Naive thymus-derived CD8-positive, alpha-beta T cell (primary cell): ENCODE measurements at places on chromosomes 3 and 15.

DNA sequence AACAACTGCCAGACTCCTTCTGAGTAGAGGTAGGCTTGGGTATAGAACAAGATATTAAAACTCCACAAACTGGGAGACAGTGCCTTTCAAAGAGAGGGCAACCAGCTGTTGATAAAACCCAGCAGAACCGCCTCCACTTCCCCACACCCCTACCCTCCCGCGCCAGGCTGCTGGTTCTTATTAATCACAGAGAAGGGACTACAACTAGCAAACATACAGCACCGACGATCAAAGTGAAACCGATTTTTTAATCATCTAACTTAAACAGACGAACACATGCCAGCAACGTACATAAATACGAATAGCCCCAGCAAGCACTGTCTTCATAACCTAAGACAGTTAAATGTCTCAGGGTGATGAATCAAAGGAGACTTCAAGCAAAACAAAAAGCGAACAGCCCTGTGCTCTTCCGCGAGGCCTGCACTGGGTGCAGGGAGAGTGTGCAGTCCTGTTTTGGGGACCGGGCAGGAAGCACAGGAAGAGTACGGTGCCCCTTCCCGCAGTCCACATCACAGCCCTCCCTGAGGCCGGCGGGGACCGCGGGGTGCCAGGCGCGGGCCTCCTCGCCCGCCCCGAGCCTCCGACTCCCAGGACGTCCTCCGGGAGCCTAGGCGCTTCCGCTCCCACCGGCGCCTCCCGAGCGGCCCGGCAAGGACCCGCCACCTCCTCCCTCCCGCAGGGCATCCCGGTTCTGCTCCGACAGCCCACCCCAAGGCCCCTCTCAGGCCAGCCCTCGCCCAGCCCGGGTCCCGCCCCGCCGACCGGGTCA, 75.1 kb upstream of the VGLL4 start:
- DNase-seq = peak; percentile 39

DNA sequence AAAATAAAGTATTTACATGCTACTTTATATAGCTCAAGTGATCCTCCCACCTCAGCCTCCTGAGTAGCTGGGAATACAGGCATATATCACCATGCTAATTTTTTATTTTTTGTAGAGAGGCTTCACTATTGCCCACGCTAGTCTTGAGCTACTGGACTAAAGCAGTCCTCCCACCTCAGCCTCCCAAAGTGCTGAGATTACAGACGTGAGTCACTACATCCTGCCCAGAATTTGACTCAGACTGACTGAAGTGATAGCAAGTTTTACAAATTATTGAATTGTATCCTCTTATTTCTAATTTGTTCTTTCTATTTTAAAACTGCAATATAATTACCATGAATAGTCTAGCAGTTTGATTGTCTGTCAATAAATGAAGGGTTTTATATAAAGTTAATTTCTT, 210.3 kb upstream of the CGNL1 start:
- DNase-seq = no peak

DNA sequence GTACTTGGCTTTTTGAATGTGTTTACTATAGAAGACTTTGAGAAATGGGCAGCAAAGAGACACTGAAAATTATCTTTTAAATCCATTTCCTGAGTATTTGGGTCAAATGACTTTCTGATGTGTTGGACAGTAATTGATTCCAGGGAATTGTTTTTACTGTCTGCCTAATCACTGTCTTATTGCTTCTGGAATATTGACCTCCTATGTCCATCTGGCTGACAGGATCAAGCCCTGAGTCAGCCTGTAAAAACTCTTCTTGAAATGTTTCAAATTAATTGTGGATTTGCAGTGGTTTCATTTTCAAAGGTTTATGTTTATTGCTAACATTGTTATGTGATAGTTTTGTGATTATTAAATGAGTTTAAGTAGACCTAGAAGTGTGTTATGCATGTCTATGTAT, 50.6 kb upstream of the MLF1 start:
- no peak for DNase-seq

DNA sequence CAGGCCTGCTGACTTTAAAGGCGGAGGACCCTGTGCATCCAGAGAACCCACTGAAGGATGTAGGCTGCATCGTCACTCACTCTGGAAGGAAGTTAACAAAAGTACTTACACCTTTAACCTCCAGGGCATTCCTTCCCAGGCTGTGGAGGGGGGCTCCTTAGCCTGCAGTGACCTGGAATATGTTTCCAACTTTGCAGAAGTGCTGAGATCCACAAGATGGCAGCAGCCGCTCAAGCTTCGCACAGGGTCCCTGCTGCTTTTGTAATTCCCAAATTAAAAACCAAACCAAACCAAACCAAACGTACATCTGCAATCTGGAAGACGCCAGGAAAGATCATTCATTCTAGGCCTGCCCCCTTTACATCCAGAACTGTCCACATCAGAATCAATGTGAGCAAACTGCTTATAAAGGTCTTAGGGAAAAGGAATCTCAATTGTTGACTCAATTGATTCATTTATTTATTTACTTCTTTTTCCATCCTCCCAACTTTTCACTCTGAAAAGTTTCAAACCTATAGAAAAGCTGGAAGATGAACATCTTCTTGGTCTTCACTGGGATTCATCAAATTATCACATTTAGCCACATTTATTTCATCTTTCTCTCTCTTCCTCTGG, 70.5 kb upstream of the KLHL25 start:
- DNase-seq = no peak

DNA sequence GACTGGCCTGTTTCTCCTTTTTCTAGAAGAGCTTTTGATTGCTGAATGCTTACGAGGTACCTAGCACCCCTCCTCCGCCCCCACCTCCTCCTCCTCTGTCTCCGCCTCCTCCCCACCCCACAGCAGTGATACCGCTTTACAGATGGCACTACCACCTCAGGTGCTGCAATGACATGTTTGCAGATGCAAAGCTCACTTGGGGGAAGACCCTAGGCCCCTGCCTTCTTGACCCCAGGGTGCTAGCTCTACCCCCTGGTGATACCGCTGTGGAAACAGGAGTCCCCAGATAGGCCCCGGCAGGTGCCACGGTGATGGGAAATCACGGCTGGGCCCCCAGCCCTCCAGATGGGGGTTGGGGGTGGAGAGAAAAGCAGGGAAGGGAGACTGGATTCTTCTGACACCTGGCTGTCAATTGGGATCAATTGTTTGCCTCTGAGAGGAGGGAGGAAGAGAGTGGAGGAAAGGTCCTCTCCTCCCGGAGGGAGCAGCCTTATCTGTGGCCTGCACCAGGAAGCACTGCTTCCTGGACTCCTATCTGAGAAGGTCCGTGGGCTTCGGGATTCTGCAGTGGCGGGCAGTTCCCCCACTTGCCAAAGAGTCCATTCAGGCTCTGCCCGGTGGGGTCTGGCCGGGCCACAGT, 37.6 kb downstream of the DNASE1L3 start:
- no peak for DNase-seq

- DNase-seq = no peak
Observed at GRCh38 chr3:26799679-26800317, 177.2 kb downstream of the LRRC3B start.

- no peak for DNase-seq
Observed at GRCh38 chr3:29181872-29182271, 99.0 kb upstream of the RBMS3 start.

DNA sequence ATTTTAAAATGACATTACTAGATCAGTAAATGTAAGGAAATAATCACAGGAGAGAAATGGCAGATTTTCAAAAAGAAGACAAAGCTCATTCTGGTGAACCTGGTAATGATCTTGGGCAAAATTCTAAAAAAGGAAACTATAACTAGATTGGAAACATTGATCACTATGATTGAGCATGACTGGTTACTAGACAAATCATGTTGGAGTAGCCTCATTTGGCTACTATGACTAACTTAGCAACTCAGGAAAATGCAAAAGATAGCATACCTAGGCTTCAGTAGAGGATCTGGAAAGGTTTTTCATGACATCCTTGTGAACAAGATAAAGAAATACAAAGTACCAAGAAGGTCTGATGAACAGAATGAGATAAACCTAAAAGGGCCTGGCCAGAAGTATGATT, 7.6 kb upstream of the TMF1 start:
- DNase-seq = no peak

DNA sequence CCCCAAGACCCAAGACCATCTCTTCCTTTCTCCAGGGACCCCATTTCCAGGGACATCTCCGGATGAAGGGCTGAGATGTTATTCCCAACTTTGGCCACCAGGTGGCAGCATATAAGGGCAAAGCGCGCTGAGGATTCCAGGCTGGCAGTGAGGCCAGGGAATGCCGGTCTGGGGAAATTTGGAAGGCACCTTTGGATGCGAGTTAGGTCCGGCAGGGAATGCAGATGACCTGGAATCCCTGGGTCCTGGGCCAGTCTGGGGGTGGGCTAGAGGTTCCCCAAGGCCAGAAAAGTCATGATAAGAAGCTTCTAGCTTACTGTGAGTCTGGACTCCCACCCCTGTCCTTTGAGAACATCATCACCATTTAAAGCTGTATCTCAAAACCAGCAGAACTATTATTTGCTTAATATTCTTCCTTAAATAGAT, 1.6 kb upstream of the CHST13 start:
- peak; percentile 47 for DNase-seq

- peak; percentile 14 for DNase-seq
Observed at GRCh38 chr3:126449621-126450051, 26.1 kb downstream of the ZXDC start.

DNA sequence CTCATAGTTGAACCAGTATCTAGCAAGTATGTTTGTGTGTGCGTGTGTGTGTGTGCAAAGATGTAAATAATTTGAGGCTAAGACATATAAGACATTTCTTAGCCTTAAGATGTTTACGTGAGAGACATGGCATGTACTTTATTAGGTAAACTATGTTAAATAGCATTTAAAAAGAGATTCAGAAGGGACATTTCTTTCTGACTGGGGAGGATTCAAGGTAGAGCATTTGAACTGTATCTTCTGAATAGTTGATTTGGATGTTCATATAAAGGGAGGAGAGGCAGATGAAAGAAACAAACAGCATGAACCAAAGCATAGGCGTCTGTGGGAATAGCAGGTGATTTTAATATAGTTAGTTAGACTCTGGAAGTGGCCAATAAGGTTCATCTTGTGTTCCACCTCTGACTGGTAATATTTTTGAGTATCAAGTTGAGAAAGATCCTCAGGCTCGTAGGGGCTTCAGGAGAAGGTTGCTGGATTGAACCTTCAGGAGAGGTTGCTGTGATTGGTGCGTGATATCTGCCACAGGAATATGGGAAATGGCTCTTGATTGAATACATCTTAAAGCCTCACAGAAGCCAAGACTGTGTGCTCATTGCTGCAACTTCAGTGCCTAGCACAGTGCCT, 12.6 kb downstream of the NFKBIZ start:
- no peak for DNase-seq

- no peak for DNase-seq
Observed at GRCh38 chr3:188220988-188221818, 67.2 kb downstream of the LPP start.

GRCh38 chr3:86047161-86047560, 943.8 kb downstream of the VGLL3 start:
- DNase-seq = no peak

GRCh38 chr15:90582553-90582952, 52.8 kb downstream of the CRTC3 start:
- DNase-seq = no peak

- no peak for DNase-seq
Observed at GRCh38 chr3:145450018-145450682, 710.8 kb downstream of the PLOD2 start.

- DNase-seq = peak; percentile 11
Observed at GRCh38 chr3:150830094-150830681, 67.2 kb upstream of the SIAH2 start.

- DNase-seq = no peak
Observed at GRCh38 chr3:112084980-112085705, 1.0 kb upstream of the C3orf52 start.

DNA sequence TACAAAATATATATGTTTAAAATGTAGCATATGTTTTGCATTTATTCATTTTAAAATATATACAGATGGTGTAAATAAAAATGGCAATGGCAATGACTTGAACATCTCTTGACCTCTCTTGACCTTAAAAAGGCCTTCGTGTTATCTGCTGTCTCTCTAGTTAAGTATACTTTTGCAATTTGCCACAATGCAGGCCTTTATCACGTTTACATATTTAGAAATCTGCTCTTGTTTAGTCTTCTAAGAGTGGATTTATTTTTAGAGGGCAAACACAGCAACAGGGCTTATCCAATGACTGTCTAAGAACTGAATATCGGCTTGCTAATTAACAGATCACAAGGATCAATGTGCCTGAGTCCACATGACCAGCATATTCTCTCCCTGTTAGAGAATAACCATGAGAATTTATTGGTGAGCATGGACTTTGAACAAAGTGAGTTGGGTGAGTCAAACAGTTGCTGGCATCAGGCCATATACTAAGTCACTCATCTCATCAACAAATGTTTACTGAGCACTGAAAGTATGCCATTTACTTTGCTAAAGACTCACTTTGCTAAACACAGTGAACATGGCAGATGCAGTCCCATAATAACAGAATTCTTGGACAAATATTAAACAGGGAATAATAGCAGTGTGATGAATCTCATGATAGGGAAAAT, 48.2 kb downstream of the MDFIC2 start:
- no peak for DNase-seq

DNA sequence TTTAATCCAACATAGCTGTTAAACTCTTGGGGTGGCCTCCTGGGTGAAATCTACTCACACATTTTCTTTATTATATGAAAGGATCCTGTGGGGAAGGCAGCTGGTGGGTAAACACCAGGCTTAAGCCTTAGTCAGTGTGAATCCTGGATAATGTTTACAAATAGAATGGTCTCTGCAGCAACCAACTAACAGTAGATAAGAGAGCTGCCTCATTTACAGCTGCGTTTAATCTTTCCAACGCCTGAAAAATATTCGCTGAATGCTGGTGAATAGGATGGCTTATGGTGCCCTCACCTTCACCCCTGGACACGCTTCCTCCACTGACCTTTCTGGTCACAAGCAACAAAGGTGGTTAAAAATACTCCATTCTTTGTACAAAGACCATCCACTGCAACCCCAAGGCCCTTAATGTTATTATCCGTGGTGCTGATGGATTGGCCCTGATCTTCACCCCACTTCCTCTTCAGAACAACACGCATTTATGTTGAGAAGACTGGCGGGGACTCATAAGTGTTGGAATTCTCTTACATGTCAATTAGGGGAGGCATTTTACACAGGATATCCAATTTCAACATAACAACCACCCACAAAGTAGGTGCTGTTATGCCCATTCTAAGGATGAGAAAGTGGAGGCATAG, 120.0 kb upstream of the FRMD4B start:
- no peak for DNase-seq

- no peak for DNase-seq
Observed at GRCh38 chr3:17355591-17355990, 386.8 kb downstream of the TBC1D5 start.

DNA sequence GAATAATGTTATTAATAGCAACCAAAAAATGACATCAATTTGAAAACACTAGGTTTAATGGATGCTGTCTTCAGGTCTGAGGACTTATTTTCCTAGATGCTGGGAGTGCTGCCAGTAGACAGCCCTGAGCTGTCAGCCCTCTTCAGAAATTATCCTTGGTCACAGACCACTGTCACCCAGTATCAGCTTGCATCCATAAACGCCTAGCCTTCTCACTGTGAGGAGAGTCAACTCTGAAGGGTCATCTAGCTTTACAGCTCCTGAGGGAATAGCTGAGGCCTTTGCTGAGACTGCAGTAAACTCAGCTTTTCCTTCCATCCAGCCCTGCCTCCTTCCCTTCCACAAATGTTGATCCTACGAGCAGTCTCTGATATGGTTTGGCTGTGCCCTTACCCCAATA, 19.4 kb upstream of the MNS1 start:
- no peak for DNase-seq

GRCh38 chr3:79344876-79345871, 422.6 kb downstream of the ROBO1 start:
- no peak for DNase-seq
